ENCODE measurements at places on chromosomes 6 and 20.

- no peak for DNase-seq
These were observed 4.7 kb downstream of the SLCO4A1 start for GRCh38 chr20:62646851-62647520.

- no peak for DNase-seq
These were observed 47.5 kb upstream of the POPDC3 start for GRCh38 chr6:105227295-105227767.

GRCh38 chr6:168362276-168362990 lies 42.9 kb upstream of the DACT2 start:
- DNase-seq: no peak

DNA sequence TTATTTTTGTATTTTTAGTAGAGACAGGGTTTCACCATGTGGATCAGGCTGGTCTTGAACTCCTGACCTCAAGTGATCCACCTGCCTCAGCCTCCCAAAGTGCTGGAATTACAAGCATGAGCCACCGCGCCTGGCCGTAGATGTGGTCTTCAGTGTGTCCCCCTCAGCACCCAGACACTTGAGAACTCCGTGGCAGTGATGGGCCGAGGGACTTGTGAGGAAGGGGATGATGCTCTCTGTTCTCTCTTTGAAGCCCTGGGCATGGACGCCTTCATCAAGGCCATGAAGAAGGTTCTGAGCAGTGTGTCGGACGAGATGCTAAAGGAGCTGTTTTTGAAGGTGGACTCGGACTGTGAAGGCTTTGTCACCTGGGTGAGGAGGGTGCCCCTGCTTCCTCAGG lies 16.9 kb downstream of the EFCAB8 start:
- no peak for DNase-seq

- no peak for DNase-seq
These were observed 13.9 kb upstream of the ADGRF5 start for GRCh38 chr6:46935687-46936086.

DNA sequence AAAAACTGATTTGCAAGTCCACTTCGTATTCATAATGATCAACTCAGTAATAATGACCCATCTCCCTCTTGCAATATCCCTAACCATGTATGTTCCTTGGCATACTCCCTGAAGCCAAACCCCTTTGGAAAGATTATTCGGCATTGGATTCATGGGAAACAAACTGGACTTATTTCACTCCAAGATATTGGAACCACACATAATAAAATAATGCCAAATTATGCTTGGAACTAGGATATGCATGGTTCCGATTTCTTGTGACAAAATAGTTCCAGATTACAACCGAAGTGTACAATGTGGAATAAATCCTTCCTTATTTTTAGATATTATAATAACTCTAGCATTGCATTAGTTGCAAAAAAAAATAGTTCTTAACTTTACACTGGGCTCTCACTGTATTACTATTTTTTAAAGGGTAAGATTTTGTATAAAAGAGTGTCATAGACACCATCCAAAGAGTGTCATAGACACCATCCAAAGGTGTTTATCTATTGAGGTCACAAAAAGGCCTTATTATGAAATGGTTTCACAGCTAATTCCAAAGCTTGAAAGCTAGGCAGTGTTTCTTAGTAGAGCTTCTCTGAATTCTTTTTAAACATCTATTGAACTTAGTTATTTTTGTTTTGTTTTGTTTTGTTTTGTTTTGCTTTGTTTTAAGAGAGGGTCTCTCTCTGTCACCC lies 410.9 kb upstream of the JARID2 start:
- no peak for DNase-seq

DNA sequence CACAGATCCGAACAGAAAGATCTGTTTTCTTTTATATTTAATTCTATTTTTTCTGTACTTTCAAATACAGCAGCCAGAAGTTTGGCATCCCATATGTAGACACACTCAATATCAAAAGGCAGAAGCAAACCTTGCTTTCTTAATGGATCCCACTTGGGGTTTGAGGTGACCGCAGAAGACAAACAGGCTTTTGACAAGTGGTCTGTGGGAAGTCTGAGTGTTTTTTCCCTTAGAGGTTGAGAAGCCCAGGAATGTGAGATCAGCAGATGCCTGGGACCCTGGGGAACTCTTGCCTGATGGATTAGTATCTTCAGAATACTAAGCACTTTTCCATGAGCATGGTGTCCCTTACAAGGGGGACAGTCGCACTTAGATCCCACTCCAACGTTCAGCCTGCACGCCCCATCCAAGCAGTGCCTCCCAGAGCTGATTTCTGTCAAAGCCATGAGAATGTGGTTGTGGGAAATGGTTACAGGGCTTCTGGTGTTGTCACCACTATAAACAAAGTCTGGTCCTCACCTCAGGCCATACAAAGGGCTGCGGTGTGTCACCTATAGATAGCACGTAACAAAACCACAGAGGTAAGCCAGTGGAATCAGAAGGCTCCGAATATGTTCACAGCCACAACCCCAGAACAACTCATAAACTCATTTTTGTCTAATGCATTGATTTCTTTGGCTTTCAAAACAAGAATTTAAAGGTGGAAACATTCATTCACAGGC lies 12.7 kb downstream of the IL17F start:
- no peak for DNase-seq

- no peak for DNase-seq
These were observed 83.2 kb downstream of the CDC5L start for GRCh38 chr6:44470746-44471145.

DNA sequence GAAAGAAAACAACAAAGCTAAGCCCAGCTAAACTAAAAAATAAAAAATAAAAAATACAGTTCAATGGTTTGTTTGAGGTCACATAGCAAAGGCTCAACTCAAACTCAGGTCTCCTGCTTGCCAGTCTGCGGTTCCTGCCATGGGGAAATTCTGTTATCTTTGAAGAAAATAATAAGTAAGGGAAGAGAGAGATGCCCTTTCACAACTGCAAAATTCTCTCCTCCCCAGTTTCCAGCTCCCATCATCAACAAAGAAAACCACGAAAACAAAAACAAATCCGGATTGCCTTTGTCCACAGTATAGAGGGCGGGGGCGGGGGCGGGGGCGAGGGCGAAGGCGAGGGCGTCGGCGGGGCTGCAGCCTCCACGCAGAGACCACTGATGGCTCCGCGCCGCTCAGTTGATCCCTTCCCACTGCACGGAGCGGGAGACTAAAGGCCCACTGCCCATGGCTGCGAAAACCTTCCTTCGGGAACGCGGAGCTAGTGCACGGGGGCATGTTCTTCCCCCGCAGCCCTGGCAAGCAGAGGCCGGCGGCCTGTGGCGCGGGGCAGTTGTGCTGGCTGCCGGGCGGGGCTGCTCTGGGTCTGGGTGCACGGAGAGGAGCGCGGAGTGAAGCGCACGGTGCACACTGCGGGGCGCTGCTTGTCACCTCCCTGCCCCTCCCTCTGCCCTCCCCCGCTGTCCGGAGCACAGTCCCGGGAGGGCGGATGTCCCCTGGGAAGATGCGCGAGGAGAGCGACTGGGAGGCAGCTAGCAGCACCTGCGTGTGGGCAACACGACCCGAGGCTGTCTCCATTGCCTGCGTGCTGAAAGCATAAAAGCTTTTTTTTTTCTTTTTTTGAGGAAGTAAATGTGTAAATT lies 54.1 kb upstream of the TPD52L1 start:
- no peak for DNase-seq

DNA sequence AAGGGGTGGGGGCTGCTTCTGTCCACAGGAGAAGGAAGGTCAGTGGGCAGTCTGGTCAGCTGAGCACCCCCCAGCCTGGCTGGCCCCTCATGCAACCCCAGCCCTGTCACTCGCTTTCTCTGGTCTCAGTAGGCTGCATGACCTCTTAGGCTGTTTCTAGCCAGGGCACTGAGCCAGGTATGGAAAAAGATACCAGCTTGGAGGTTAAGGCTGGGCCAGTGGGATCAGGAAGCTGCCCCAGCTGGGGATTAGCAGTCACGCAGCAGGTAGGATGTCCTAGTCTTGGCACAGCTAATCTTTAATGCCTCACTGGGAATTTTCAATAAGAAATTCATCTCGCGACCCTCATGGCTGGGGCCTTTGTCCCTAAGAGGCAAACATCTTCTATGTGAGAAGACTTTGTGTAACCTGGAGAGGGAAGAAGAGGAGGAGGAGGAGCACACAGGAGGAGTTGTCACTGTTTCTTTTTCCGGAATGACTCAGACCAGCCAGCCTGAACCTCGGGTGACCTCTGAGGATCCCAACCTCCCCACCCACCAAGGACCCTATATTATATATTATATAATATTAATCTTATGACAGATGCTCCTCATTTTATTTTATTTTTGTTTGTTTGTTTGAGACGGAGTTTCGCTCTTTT lies 2.4 kb upstream of the BPIFA2 start:
- no peak for DNase-seq

GRCh38 chr6:10759312-10759839 lies 11.8 kb downstream of the TMEM14B start:
- DNase-seq: peak; percentile 85

DNA sequence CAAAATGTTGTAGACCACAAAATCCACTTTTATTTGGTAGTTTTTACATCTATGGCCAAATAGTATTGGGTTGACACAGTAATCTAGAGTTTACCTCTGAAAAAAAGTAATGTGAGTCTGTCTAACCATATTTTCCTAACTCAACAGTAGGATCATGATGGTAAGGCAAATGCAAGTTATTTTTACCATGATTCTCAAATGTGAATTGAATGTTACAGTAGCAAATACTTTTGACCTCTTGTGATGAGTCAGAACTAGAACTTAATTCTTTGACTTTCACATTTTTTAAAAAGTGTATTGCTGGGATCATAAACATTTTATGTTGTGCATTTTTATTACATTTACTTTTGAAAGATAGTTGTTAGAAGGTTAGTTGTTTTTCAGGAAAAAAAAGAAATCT lies 22.0 kb downstream of the RNF146 start:
- DNase-seq: no peak

DNA sequence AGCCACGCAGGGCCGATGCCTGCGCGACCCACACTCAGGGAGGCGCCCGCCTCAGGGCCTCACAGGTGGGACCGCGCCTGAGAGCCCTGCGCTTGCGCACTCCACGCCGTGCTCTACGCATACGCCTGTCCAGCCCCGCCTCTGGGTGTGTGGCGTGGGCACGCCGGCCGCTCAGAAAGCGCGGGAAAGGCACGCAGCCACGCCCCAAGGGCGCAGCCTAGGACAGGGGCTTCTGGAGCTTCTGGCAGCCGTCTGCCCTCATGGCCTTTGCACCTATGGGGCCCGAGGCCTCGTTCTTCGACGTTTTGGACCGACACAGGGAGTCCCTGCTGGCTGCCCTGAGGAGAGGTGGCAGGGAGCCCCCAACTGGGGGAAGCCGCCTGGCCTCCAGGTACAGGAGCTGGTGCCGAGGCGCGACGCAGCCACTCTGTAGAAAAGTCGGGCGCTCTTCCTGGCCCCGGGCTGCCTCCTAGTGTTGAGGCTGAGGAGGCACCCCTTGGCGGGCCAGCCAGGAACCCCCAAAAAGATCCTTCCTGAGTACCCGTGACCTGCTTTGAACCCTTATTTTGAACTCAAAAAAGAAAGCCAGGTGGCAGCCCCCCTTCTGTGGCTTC lies at the start of gene SPO11:
Gene SPO11, plus strand, starts transcription at position 196 of the 614 bp plus-strand sequence. Its CDS starts 65 bp downstream, at position 261.
- no peak for DNase-seq

- no peak for DNase-seq
These were observed 49.6 kb upstream of the CD93 start for GRCh38 chr20:23135449-23136420.

DNA sequence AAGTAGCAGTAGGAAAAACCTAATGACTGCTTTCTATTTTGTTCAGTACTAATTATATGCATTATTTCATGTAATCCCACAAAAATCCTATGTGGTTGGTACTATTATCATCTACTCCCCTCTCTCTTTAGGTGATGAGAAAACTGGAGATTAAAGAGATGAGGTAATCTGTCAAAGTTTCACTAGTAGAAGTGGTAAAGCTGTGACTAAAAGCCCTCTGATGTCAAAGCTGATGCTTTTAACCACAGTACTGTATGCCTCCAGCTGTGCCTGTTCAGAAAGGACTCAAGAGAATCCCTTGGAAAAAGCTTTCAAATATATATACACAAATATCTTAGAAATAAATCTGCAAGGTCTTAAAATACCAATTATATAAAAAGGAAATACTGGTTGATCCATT lies 38.0 kb downstream of the PHIP start:
- DNase-seq: no peak
